ENCODE measurements at places on chromosomes 2 and 18.
A peak's percentile ranks its signal among the peaks of the same experiment; 100 is the strongest.

DNA sequence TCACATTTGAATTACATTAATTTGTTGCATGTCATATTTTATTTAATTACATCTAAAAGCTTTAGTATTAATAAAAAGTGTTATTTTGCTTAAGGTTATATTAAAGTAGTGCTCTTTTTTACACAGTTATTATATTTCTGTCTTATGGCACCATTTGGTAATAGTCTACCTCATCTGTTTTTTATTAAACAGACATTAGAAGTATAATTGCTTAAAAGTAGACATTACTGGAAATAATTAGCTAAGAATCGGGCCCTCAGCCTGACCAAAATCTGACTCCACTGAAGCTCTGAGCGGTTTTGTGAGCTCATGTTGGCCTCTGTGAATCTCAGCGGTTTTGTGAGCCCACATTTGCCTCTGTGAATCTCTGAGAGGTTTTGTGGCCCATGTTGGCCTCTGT, 102.5 kb upstream of the SNTG2 start:
- no peak for DNase-seq

DNA sequence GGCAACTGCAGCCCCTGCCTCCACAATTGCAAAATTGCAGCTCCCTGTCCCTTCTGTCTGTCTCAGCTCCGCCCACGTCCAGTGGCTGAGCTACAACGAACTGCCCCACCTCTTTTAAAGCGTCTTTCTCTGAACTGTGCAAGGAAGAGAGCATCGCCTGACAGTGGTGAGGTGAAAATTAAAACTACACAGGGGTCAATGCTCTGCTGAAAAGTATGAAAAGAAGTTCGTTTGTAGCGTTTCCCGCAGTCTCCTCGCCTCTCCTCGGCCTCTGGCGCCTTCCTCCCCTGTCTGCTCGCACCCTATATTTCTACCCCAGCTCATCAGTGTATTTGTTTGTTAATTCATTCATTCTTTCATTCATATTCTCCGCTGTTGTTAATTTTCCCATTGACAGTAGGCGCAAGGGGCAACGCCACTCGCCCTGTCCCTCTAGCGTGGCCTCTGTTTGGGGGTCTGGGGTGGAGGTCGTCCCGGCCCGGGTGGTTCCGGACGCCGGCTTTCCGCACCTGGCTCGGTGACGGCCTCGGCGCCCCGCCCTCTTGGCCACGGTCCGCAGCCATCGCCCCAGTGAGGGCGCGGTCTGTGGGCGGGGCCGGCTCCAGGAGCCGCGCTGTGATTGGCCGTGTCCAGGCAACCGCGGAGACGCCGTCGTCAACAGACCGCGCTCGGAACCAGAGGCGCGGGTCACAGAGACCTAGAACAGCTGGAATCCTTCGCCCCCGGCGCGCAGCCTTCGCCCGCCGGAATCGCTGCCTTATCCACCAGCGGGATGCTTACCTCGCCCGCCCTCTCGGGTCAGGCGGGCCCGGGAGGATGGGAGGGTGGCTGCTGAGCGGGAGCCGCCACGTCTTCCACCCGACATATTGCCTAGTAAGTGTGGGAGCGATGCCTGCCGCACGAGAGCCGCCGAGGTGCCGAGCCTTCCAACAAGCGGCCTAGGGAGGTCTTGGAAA, at the start of gene VWA3B:
VWA3B (plus strand) TSS at position 677 of the 956 bp plus-strand sequence. CDS start 5,926 bp downstream, outside the sequence.
- DNase-seq, result peak; percentile 75

- DNase-seq, result no peak
Measured at GRCh38 chr18:63603772-63604171, 16.6 kb downstream of the SERPINB13 start.

DNA sequence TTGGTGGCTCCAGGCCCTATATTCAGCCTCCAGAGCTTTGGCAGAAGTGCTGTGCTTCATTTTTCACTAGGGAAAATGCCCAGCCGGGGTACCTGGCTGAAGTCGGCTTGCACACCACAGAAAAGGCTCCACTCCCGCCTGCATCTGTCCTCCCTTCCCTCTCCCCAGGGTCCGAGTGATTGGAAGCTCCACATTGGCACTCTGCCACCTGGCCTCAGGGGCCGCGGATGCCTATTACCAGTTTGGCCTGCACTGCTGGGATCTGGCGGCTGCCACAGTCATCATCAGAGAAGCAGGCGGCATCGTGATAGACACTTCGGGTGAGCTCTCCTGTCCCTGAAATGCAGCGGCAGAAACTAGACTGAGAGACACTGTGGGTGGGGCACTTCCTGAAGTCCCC, 47.4 kb downstream of the IMPA2 start:
- no peak for DNase-seq

DNA sequence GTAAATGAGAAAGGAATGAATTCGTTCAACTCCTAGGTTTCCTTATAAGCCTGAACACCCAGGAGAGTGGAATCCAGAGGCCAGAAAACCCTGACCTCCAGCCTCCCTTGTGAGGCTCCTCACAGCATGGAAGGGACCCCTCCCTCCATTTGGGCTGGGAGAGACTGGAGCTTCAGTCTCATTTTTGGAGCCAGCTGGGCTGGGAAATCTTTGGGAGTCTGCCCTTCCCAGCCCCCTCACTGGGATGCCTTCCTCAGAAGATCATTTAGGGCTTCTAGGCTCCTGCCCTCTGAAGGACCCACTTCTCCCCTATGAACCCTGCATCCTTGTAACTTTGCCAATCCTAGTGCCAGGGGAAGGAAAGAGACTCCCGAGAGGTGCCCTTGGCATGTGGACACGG, 346.1 kb downstream of the CYP26B1 start:
- no peak for DNase-seq

- peak; percentile 61 for DNase-seq
Measured at GRCh38 chr2:221731432-221732145, 159.5 kb upstream of the EPHA4 start.

DNA sequence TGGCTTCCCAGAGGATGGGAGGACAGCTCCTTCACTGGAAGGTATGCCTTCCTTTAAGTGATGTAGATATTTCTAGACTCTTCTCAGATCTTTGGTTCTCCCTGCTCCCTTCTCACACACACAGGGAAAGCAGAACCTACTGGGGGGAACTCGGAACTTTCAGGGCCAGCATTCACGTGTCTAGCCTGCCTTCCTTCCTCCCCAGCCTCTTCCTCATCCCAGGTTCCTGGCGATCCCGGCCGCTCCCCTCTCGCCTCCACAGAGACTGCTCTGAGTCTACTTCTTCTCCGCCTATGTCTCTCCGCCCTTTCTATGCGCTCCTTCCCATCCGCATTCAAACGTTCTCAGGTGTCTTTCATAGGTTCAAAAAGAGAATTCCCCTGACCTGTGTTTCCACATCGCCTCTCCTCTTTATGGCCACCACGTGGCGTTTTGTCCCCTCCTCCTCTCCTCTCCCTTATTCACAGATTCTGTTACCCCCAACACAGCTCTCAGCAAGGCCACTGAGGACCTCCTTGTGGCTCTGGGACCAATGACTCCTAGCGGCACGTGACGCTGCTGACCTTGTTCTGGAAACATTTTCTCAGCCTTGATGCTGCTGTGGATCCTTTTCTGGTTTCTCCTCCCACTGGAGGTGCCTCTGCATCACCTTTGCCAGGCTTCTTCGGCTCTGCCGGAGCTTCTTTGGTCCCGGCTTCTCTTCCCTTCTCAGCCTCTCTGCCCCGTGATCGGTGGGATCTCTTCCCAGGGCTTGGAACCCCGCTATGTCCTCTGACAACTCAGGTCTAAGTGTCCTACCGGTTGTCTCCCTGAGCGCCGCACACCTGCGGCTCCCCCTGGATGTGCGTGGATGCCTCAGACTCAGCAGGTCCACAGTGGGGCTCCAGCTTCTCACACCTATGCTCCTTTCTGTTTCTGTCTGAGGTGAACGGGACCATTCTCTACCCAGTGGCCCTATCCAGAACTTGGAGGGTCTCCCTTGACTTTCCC, 77.5 kb downstream of the VAPA start:
- DNase-seq, result no peak

DNA sequence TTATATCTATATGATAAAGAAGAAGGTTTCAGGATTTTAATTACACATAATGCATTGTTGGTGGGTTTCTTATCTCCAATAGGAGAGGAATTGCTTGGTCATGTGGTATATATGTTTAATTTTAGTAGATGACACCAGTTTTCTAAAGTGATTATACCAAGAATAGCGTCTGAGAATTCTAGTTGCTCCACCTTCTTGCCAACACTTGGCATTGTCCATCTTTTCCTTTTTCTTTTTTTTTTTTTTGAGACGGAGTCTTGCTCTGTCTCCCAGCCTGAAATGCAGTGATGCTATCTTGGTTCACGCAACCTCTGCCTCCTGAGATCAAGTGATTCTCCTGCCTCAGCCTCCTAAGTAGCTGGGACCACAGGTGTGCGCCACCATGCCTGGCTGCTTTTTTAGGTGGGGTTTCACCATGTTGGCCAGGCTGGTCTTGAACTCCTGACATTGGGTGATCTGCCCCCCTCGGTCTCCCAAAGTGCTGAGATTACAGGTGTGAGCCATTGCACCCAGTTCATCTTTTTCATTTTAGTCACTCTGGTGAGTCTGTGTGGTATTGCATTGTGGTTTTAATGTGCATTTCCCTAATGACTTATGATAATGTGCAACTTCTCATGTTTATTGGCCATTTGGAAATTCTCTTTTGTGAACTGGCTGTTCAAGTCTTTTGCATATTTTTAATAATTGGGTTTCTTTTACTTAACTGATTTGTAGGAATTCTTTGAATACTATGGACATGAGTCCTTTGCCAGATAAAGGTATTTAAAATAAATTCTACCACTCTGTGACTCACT, 37.3 kb upstream of the ZNF512 start:
- no peak for DNase-seq

DNA sequence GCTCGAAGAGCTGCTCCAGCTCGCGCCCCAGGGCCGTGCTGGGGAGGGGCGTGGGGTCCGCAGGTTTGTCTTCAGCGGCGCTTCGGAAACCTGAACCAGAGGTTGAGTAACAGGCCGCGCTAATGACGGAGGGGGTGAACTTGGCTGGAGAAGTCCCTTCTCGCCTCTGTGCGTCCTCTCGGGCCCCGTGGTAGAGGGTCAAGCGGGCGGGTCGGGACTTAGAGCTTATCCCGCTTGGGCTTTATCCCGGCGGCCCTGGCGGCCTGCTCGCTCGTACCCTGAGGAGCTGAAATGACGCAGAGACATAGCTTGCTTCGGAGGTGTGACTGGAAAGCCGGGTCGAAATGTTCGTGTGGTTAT, 479 bp downstream of the RNMT start:
- peak; percentile 79 for DNase-seq

DNA sequence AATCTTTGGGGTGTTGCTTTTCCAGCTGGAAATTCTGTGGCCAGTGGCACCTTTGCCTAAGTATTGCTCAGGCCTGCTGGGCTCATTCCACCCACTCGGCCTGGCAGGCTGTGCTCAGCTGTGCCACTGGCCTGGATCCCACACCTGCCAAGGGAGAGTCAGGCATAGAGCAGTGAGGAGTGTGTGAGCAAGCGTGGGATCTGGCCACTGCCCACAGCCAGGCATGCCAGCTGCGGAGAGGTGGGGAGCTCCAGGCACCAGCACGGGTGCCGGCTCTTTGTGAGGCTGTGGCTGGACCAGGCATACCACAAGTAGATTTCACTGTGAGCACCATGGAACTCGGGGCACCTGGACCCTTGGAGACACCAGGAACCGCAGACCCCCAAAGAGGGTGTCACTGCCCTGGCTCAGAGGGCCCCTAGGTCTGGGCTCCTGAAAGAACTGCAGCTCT, 118.1 kb upstream of the MAP2 start:
- DNase-seq, result no peak

- DNase-seq, result no peak
Measured at GRCh38 chr18:65704046-65704445, 46.8 kb upstream of the CDH7 start.

DNA sequence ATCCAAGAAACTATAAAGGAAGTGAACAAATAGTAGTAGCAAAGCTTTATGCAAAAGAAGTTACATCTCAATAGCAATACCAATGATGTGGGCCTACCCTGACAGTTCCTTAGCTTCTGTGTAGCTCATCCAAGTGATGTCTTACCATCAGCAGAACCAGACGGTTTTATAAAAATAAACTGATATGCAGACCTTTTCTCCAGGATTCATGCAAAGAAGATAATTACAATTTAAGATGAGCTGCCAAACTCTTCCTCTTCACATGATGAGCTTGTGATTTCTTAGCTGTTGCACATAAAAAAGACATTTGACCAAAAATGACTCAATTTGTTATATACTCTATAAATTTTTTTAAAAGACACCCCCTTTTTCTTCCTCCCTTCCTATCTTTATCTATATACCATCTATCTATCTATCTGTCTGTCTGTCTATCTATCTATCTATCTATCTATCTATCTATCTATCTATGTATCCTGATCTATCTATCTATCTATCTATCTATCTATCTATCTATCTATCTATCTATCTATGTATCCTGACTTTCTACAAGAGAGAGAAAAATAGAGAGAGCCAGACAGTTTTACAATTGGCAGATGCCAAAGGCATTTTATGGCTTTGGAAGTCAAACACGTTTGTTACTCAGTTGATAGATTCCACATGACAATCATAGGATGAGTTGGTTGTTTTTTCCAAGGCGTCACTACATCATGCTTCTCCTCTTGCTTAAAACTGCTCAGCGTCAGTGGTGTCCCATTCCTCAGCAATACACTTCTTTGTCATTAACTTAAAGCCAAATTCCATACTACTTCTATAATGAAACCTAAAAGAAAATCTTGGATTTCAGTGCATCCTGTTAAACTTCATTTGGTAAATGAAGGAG, 65.9 kb upstream of the ACTR3 start:
- DNase-seq, result no peak

- no peak for DNase-seq
Measured at GRCh38 chr2:62304429-62305417, 108.8 kb downstream of the B3GNT2 start.

- DNase-seq, result no peak
Measured at GRCh38 chr2:151053661-151053990, 208.0 kb downstream of the RBM43 start.

- DNase-seq, result no peak
Measured at GRCh38 chr2:219446101-219446504, 11.5 kb downstream of the SPEG start.

GRCh38 chr18:9539283-9539682, 64.0 kb downstream of the RALBP1 start:
- no peak for DNase-seq

- no peak for DNase-seq
Measured at GRCh38 chr18:77092104-77093066, 40.2 kb downstream of the MBP start.

DNA sequence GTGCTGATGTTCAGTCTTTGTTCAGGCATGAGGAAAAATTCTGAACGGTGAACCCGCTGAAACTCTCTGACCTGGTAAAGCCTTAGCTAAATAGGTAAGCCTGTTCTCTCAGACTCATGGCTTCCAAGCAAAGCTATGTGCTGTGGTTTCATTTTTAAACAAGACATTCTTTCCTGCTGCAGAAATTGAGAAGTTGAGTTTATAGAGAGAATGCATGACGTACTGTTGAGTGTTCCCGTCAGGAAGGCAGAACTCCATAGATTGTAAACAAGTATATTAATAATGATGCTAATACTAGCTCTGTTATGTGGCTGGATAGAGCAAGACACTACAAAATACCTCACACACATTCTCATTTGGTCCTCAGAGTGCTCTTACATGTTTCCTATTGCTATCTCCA, 424.0 kb upstream of the CRIM1 start:
- DNase-seq, result no peak

GRCh38 chr2:20524412-20525040, 77.7 kb downstream of the RHOB start:
- no peak for DNase-seq

All from large intestine (tissue), 12 donors.